Esophagus muscularis mucosa (tissue), 4 donors: ENCODE measurements at places on chromosomes 4 and X. TPM values are rescaled to one million over a fixed set of nuclear protein-coding genes. Genes with fewer than 3 reads are reported as not detected.

Gene USP51
- total RNA-seq: 0.83 TPM

Gene CORIN
- 3.3 TPM for total RNA-seq

Gene SRPX
- total RNA-seq: 95.3 TPM

Gene YY2
- total RNA-seq: 1.1 TPM

Gene HTT
- 44.6 TPM for total RNA-seq

Gene IDH3G
- total RNA-seq: 73.1 TPM

Gene ASB12
- total RNA-seq: not detected

Gene FRG2
- total RNA-seq: not detected

Gene BANK1
- 1.1 TPM for total RNA-seq
